ENCODE measurements at places on chromosomes 1 and 21.

GRCh38 chr1:164609089-164609488 lies 50.1 kb downstream of the PBX1 start:
- DNase-seq = no peak

- no peak for DNase-seq
These were observed 636.4 kb downstream of the PLPP3 start for GRCh38 chr1:55943012-55943411.

GRCh38 chr1:23037081-23037740 lies 17.9 kb downstream of the KDM1A start:
- no peak for DNase-seq

- no peak for DNase-seq
These were observed 103.3 kb upstream of the IGSF21 start for GRCh38 chr1:18004278-18004677.

DNA sequence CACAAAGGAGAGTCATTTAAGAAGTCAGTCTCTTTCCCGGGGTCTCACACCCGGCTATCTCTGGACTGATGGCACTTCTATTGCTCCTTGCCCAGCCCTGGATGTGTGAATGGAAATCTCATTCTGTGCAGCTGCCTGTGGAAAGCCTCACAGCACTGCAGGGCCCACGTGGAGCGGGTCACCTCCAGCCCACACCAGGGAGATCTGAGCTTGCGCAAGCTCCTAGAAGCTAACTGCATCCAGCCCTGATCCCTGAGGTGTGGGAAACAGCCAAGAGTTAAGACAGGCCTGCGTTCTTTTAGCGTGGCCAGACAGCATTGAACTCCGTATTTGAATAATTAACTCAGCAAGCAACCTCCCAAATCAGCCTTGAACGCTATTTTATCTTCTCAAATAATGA lies 150.5 kb downstream of the LRIG2 start:
- no peak for DNase-seq

DNA sequence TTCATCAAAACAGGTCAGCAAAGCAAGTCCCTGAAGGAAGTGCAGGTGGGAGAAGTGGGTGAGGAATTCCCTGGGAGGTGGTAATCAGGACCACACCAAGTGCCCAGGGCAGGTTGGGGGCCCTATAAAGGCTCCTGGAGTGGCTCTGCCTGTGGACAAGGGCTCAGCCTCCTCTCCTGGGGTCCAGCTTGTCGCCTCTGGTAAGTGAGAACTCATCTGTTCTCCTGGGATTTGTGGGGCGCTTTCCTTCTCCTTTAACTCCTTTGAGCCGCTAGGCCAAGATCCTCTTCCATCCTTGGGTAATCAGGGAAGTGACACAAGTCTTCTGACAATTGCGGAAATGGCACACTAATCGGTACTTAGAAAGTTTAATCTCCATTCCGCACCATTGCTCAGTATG lies at the start of gene SPRR4:
SPRR4 (plus strand) TSS at position 154 of the 400 bp plus-strand sequence. CDS start 1,243 bp downstream, outside the sequence.
- DNase-seq = no peak

DNA sequence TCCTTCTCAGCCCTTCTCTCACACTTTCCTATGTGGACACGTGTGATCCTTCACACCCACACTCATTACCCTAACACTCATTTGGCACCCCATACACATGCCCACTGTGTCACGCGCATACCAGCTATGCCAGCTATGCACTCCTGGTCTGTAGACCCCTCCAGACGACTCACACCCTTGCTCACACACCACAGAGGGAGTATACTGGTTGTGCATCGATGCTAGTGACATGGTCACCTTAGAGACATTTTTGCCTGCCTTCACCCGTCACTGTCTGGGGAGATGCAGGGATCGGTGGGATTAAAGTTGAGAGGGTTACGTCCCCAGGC lies 8.3 kb upstream of the PPM1J start:
- no peak for DNase-seq

Measured in cortex of kidney (tissue), 1 donor.